Activated T-helper 1 cell treated with anti-CD3 and anti-CD28 coated beads, Interleukin-12 subunit alpha, Interleukin-12 subunit beta, Interleukin-2, Interleukin-4 antibody, amounts not matched to agents 30 ng/mL and 10 ng/mL and 1 ng/mL, durations not matched to agents 14 hours and 24 hours and 36 hours (primary cell): ENCODE measurements at places on chromosomes 11 and 22. TPM values are rescaled to one million over a fixed set of nuclear protein-coding genes. Genes with fewer than 3 reads are reported as not detected.

GRCh38 chr22:33044112-33044511, 14.1 kb downstream of the SYN3 start:
- DNase-seq, result no peak

DNA sequence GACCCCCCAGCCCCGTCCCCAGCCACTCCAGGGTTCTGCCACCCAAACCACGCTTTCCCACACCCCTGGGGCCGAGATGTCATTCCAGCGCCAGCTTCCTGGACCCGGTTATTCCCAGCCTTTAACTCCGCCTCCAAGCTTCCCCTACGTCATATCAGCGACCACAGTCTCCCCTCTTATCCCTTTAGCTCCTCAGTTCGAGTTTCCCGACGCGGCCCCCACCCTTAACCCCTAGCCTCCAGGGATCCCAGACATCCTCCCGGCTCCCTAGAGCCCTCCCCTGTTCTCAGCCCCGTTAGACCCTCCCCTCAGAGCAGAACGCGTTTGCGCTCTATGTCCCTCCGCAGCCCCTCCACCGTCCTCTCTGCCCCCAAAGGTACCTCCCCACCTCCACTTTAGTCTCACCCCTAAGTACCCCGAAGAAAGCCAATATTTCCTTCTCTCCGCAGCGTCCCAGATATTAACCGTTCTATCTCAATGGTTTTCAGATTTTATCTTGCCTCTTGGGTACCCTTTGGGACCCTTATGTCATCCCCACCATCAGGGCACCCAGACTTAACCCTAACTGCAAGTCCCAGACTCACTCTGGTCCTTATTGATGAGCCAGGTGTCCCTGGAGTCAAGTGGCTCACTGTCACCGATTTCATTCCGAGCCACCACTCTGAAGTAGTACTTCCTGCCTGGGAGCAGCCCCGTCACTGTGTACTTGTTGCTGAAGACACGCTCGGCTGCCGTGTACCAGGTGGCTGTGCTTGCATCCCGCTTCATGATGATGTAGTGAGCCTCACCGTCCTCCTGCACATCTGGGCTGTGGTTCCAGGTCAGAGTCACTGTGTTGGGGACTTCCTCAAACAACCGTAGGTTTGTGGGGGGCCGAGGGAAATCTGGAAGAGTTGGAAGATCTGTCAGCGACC, 8.0 kb downstream of the TMEM86A start:
- DNase-seq, result peak; percentile 37

GRCh38 chr11:16421826-16422225, 65.5 kb upstream of the SOX6 start:
- DNase-seq, result no peak

DNA sequence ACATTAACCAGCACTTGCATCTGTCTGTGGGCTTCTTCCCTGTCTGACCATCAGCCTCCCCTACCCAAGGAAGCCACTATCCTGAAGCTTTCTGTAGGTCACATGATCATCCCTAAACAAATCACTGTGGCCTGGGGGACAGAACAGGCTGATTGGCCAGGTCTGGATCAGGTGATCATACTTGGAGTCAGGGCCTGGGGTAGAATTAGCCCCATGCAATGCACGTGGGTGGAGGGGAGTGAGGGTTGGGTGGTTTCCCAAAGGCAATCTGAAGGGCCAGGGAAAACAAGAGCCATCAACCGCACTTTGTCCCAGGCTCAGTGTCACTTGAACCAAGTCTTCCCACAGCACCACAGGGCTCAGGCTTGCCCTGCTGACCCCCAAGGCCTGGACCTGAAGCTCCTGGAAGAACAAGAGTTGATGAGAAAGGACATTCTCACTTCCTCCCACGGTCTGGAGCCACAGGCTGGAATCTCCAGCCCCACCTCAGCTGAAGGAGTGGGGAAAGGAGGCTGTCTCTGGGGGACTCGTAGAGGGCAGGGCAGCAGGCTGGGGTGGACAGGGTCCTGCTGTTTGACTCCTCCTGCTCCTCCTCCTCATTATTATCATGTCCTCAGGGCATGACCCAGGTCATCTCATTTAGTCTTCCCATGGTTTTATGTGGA, 31.5 kb upstream of the TSPAN18 start:
- no peak for DNase-seq

LDHAL6A gene
- total RNA-seq, result not detected in 2 replicates
